Mesothelial cell of epicardium (in vitro differentiated cells): ENCODE measurements at places on chromosomes 1 and 21.

DNA sequence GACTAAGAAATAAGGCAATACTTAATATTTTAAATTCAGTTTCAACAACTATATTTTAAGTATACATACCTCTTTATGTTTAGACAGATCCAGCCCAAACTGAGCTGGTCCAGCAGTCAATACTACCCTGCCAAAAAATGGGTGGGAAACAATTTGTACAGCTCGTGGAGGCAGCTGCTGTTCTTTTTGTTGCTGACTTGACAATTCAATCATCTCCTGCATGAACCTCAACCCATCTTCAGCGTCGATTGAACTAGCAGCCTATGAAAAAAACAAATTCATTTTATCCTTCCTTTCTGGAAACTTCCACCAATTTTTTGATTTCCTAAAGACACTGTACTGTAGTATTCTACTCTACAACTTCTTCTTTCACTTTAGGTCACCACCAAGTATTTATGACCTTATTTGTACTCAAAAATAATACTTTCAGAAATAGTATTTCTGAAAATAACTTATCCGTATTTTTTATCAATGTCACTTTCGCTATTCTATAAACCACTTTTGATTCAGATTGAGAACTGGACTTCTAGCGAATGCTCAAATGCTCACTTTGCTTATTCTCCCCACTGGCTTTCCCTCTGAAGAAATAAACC is 46.5 kb downstream of the EDEM3 start:
- H3K4me3 ChIP-seq = no peak overlapping the region
- no peak for DNase-seq
- H3K27ac ChIP-seq = no peak overlapping the region
- no peaks in the 10 kb centered on the region for H3K4me1 ChIP-seq

DNA sequence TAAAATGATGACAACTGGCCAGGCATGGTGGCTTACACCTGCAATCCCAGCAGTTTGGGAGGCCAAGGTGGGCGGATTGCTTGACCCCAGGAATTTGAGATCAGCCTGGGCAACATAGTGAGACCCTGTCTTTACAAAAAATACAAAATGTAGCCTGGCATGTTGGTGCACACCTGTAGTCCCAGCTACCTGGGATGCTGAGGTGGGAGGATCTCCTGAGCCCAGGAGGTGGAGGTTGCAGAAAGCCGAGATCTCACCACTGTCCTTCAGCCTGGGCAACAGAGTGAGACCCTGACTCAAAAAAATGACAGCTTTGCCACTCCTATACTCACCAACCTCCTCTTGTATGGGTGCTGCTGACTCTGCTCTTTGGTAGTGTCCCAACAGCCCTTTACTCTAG is 18.6 kb downstream of the SYT11 start:
- no peak for DNase-seq
- H3K27ac ChIP-seq = no peak overlapping the region
- no peak overlapping the region for H3K4me3 ChIP-seq
- H3K27me3 ChIP-seq = peaks cover 27% of the 10 kb centered on the region
- no peaks in the 10 kb centered on the region for H3K36me3 ChIP-seq

DNA sequence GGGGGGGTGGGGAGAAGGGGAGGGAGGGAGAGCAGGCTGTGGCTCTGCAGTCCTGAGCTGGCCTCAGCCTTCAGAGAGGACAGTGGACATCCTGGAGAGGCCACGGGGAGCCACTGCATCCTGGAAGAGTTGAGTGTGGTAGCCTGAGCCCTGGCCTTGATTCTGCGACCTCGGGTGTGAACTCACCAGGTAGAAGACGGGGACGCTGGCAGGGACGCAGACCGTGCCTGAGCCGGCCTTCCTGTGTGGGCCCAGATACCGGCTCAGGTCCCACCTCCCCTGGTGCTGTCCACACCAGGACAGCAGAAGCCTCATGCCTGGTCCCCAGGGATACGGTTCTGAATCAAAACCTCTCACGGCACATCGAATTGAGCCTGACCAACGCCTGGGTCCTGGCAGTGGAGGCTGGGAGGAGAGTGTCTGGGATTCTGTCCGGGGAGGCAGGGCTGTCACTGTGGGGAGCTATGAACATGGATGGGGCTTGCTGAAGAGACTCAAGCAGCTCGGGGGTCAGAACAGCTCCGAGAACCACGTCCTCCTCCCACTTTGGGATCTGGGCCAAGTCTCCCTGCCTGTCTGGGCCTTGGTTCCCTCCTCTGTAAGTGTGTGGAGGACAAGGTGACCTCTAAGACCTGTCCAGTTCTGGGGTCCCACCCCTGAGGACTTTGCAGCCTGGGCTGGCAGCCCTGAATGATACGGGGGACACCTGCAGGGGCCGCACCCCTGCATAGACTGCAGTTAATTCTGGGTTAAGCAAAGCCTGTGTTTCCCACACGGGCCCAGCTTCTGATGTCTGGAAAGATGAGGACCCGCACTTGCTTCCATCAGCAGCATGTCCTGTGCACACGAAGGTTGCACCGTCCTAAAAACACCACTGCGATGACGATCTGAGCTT is 30.4 kb downstream of the RRP1 start:
- H3K4me1 ChIP-seq = peaks cover 2% of the 10 kb centered on the region
- no peak for DNase-seq
- H3K27me3 ChIP-seq = peaks cover 2% of the 10 kb centered on the region
- no peaks in the 10 kb centered on the region for H3K36me3 ChIP-seq

DNA sequence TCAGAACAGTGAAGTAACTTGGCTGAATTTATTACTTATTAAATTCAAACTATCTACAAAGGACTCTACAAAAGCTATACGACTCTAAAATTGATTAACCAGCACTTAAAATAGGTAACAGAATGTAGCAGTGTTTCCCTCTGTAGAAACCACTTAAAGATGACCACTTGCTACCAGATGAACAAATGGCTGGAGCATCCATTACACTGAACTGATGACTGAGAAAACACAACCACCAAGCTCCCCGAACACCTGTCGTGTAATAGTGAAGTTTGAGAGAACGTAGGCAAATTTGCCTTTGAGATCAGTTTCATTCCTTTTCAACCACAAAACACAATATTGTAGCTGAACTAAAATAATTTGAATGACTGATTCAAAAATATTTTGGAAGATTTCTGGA is 226.7 kb downstream of the KCNT2 start:
- H3K36me3 ChIP-seq = peaks cover 5% of the 10 kb centered on the region
- DNase-seq = no peak
- no peaks in the 10 kb centered on the region for H3K4me1 ChIP-seq
- no peak overlapping the region for H3K4me3 ChIP-seq
- H3K27ac ChIP-seq = no peak overlapping the region

GRCh38 chr1:64396817-64397216 is 73.1 kb upstream of the CACHD1 start:
- H3K27me3 ChIP-seq = peaks cover 1% of the 10 kb centered on the region
- no peak overlapping the region for H3K4me3 ChIP-seq
- H3K36me3 ChIP-seq = no peaks in the 10 kb centered on the region
- peaks cover 5% of the 10 kb centered on the region for H3K4me1 ChIP-seq
- DNase-seq = no peak
